Activated CD4-positive, alpha-beta T cell treated with anti-CD3 and anti-CD28 coated beads, Interleukin-2, amount 50 U/mL, for 24 hours (primary cell): ENCODE measurements at places on chromosomes 2 and 18.

- DNase-seq = no peak
Observed at GRCh38 chr2:11389551-11390398, 45.3 kb upstream of the ROCK2 start.

DNA sequence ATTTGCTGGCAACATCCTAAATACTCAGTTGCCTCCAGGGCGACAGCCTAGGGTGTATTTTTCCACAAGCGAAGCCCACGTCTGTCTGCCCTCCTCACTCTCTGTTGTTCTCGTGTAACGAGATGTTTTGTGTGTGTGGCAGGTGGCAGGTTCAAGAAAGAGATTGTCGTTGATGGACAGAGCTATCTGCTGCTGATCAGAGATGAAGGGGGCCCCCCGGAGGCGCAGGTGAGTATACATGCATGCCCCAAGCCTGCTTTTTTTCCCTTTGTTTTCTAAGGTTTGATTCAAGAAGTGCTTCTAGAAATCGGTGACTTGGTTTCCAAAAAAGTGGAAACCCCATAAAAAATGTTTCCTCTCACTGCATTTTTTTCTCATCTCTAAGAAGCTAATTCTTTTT, 247.0 kb downstream of the AGAP1 start:
- DNase-seq = no peak

DNA sequence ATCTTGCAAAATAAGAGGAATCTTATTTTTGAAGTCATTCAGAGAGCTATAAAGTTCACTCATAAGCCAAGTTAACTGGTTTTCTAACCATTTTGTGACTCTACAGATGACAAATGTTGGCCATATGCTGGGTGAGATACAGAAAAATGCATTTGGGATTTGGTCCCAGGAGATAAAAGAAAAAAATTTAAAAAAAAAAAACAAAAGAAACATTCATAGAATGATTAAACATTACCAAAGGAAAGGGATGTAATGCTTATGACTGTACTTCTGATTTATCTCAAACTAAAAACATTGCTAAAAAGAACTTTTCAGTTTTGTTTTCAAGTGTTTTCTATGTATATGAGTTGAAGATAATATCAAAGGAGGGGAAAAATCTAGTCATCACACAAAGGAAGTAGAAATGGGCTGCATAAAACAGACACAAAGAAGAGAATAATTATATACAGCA, 43.1 kb downstream of the PELI1 start:
- no peak for DNase-seq

DNA sequence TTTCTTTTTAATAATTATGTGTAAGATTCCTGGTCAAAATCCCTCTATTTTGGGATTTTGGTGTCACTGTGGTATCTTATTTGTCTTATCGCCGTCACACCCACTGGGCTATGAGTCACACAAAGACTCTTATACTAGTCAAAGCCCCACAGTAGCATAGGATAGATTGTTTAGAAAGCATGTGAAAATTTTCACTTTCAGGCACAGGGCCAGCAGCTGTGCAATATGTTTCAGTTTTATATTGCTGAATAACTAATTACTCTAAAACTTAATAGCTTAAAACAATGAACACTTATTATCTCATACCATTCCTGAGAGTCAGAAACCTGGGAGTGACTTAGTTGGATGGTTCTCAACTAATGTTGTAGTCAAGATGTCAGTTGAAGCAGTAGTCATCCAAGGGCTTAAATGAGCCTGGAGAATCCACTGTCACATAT, 24.0 kb downstream of the CFAP210 start:
- no peak for DNase-seq

DNA sequence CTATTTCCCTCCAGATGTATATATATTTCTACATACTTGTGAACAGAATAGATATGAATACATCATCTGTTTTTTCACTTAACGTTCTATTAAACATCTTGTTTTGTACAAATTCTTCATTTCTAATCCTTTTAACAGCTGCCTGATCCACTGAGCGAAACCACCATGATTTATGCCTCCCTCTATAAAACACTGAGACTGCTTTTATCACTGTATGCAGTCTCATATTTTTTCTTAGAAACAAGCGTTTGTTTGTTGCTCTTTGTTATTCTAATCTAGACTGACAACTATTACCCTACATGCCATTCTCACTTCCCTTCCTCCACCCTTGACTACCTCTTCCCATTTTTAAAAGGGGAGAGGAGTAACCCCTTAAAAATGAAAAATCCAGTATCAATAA, 88.2 kb downstream of the DTNB start:
- no peak for DNase-seq

- DNase-seq = no peak
Observed at GRCh38 chr2:23206650-23207049, 178.3 kb upstream of the KLHL29 start.

GRCh38 chr2:236769981-236770671, 200.5 kb downstream of the ACKR3 start:
- no peak for DNase-seq

DNA sequence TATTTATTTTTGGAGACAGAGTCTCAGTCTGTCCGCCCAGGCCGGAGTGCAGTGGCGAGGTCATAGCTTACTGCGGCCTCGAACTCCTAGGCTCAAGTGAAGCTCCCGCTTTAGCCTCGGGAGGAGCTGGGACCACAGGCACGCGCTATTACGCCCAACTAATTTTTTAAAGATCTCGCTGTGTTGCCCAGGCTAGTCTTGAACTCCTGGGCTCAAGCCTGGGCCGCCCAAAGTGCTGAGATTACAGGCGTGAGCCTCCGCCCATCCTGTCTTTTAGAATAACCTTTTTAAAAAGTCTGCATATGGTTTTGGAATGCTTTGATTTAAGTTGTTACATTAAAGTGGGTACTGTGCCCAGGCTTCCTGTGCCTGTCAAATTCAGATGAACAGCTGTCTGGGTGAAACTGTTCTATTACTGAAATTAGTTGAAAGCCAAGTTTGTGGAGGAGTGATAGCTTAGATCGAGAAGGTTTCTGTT, 944 bp downstream of the RAB3GAP1 start:
- peak; percentile 33 for DNase-seq

GRCh38 chr2:99851089-99851488, 291.3 kb downstream of the AFF3 start:
- no peak for DNase-seq

DNA sequence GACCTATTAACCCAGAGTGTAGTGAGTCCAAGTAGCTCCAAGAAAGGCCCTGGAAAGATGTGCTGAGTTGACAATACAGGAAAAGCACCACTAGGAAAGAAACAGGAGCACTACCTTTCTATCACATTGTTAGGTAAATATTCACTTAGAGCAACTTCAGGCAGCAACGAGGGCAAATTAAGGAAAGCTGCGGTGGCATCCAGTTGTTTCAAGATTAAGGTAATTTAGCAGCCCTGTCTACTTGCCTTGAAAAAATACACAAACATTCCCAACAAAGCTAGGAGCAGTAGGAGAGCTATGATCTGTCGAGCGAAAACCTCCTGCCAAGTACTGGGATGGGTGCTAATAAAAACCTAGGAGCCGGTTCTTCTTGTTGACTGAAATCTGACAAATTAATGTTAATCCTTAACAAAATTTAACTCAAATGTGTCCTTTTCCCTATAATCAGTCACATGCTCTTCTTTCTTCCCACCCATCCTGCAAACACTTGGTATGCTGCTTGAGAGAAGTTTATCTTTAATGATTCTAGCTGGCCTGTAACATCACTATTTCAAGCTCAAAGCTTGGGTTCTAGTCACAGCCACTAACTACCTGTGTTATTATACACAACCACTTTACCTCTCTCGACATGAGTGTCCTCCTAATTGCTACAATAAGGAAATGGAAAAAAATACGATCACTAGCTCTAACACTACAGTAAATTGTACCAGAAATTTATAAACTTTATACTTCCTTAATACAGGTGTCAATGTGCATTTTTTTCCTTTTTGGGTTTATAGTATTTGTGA, 2.0 kb downstream of the ACAA2 start:
- DNase-seq = no peak

DNA sequence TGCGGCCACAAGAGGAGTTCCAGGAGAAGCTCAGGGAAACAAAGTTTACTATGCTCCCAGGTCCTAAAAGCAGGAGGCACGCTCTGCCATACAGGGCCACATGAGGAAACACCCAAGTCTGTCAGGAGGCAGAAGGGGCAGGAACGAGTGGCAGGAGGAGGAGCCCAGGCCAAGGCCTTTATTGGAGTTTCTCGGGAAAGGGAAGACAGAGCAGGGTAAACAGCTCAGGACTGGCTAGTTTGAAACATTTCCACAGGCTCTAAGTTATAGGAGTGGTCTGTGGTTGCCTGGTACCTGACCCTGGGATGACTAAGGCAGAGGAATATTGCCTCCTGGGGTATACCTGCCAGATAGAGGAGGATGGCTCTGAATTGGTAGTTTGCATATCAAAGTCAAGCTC, 3.7 kb upstream of the ZNF638 start:
- no peak for DNase-seq

DNA sequence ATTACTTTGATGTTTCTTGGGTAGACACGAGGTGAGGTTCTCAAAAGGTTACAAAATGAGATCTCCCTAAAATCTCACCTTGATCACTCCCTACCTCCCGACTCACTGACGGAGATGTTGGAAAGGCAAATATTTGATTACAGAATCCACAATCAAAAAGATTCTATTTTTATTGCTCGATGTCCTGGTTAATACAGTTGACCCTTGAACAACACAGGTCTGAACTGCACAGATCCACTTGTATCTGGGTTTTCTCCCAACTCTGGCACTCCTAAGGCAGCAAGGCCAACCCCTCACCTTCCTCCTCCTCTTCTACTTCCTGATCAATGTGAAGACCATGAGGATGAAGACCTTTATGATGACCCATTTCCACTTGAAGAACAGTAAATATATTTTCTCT, 125.3 kb downstream of the C2orf74 start:
- DNase-seq = no peak

- no peak for DNase-seq
Observed at GRCh38 chr18:62716619-62717168, 1.4 kb downstream of the PHLPP1 start.

DNA sequence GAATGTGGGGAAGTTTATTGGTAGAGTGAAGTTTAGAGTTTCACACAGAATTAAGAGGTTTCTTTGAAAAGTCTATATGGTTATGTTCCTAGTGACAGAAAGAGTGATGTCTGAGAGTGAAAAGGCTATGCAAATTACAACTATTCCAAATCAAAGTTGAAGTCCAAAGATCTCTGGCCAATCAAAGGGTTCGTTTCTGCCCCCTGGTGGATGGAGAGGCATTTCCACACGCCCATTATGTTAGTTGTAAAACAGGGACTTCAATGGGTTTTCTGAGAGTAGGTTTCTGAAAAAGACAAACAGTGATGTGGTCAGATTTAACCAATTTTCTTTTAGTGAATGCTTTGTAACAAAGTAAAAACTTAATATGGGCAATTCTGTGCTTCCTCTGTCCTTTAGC, 441.5 kb upstream of the POU3F3 start:
- DNase-seq = no peak

DNA sequence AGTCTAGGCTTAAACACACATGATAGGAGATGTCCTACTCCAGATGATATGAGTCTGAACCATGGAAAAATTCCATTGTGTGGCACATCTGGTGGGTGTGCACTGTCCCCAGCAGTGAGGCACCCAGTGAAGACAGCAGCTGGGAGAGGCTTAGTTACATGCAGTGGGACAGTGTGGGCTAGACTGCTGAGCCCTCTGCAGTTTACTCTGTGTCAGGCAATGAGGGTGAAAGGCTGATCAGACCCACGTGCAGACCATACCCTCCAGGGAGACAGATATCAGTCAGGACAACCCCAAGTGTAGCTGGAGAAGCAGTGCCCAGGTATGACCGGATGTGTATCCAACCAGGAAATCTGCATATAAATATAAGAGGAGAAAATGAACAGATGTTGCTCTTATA, 13.4 kb downstream of the IL37 start:
- no peak for DNase-seq

GRCh38 chr2:230697676-230698075, 15.0 kb upstream of the CAB39 start:
- DNase-seq = no peak

- DNase-seq = no peak
Observed at GRCh38 chr2:23757686-23758433, 169.1 kb downstream of the ATAD2B start.

DNA sequence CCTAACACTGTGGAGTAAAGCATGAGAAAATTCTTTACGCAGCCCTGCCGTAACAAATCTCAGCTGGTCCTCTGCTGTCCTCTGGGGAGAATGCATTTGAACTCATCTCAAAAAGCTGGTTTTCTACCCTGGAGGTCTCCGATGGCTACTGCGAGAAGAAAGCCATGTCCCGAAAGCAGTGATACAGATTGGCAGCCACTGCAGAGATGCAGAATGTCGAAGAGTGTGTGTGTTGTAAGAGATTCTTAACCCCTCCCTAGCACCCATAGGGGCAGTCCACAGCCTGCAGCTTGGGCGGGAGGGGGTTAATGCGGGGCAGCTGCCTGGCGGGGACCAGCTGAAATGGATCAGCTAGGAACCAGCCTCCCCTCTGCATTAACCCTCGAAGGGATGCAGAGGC, 235.9 kb downstream of the ZNF516 start:
- no peak for DNase-seq

DNA sequence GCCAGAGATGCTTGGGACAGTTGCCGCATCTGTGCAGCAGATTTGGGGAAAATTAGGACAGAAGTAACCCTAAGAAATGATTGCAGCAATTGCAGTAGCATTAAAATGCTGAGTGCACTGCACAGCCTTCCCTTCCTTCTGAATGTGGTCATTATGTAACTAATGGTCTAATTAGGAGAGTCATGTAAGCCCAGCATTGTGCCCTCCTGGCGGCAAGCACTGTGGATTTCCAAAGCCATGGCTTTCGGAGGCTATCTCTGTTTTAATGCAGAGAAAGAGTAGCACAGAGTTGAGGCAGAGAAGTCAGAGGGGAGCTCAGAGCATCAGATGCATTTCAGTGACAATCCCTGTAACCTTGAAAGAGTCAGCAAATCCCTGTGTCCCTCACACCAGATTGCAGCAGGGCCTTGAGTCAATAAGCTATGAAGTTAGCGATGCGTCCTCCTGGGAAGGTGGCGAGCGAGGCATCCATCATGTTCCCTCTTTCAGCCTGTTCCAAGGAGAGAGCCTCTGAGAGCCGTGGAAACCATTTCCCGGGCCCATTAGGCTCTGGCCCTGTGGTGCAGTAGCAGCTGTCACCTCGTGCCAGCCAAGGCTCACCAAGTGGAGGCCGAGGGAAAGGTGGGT, 307.2 kb downstream of the FBXO15 start:
- DNase-seq = no peak

DNA sequence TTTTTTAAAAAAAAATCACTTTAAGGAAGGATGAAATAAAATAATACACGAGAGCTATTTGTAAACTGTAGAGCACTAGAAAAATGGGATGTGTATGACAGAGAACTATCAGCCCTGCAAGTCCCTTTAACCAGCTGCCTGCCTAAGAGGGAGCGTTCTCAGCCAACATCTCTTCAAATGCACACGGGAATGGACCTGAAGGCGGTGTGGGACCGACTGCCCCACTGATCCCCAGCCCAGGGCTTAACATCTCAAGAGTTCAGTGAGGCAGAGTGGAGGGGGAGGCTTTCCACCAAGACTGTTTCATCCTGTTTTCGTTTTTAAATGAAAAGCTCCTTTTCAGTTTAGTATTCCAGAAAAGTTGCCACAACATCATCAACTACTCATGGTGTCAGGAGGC, 2.2 kb downstream of the INPP4A start:
- DNase-seq = no peak
